DMS53 (cell line): ENCODE measurements at places on chromosomes 16 and 17.

- no peak for DNase-seq
Observed at GRCh38 chr17:69448431-69449102, 34.1 kb downstream of the MAP2K6 start.

- DNase-seq: no peak
Observed at GRCh38 chr17:79664930-79665737, 54.3 kb upstream of the RBFOX3 start.

- no peak for DNase-seq
Observed at GRCh38 chr17:7250695-7251627, 573 bp downstream of the CTDNEP1 start.

DNA sequence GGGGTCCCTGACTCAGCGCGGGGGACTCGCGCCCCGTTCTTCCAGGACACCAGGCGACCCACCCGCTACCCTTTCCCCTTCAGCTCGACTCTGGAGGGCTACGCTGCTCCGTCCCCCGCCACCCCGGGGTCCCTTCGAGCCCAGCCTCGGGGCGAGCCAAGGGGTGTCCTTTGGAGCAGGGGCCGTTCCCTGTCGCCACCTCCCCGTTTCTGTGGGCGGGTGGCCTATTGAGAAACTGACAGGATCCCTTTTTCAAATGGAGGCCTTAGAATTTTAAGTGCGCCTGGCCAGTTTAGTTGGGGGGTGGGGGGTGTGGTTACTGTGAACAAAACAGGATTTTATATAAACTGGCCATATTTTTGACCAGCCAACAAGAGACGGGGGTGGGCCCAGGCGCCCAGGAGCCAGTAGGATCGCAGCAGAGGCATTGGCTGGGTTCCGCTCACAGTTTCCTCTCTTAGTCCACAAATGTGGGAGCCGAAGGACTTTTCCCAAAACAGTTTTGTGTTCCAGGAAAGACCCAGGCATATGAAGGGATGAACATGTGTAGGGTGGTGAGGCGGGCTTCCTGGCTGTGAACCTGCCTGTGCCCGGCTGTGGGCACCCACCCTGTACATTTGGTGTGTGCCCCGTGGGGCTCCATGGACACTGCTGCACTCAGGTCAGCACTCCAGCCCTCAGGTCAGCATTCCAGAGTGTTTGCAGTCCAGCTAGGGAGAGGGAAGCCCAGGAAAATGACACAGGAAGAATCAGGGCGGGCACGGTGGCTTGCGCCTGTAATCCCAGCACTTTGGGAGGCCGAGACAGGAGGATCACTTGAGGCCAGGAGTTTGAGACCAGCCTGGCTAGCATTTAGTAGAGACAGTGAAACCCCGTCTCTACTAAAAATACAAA is 722 bp upstream of the TIMP2 start:
- DNase-seq: peak; percentile 50

GRCh38 chr16:17984810-17985209 is 351.7 kb downstream of the NPIPA8 start:
- no peak for DNase-seq

DNA sequence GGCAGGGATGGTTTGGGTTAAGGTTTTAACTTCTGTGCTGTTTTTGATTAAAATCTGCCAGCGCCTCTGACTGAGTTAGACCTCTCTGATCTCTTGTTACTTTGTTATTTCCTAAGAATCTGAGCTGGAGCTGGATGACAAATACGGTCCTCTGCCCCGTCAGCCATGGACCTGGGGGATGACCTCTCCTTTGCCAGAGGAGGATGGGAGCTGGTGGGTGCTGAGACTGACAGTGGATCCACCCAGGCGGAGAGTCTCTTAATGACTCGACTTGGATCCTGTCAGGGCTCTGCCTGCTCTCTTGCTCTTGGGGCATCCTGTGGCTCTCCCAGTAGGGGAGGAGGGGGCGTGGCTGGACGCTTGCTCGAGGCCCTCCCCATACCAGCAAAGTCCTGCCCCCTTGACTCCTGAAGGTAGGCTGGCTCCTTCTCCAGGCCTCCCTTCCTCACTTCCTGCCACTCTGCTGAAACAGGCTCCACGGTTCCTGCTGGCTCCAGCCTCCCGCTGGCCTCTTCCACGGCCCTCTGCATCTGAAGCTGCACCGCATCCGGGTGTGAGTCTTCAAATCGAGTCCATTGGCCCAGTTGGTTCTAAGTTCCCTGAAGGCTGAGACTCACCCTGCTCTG is 24.8 kb upstream of the MAP3K14 start:
- DNase-seq: peak; percentile 98

DNA sequence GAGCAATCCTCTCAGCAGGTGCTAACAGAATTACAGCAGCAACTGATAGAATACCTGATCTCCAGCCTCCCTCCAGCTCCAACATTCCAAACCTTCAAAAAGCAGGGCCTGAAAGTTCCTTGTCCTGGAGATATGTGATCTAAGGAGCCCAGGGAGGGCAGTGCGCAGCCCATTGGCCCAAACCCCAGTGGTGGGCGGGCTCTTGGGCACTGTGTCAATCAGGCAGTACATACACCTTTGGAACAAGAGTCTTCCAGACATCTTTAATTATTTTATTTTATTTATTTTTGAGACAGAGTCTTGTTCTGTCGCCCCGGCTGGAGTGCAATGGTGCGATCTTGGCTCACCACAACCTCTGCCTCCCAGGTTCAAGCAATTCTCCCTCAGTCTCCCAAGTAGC is 24.2 kb downstream of the SLC12A3 start:
- DNase-seq: no peak

GRCh38 chr16:88810166-88810911 is 1.4 kb downstream of the APRT start:
- peak; percentile 57 for DNase-seq

DNA sequence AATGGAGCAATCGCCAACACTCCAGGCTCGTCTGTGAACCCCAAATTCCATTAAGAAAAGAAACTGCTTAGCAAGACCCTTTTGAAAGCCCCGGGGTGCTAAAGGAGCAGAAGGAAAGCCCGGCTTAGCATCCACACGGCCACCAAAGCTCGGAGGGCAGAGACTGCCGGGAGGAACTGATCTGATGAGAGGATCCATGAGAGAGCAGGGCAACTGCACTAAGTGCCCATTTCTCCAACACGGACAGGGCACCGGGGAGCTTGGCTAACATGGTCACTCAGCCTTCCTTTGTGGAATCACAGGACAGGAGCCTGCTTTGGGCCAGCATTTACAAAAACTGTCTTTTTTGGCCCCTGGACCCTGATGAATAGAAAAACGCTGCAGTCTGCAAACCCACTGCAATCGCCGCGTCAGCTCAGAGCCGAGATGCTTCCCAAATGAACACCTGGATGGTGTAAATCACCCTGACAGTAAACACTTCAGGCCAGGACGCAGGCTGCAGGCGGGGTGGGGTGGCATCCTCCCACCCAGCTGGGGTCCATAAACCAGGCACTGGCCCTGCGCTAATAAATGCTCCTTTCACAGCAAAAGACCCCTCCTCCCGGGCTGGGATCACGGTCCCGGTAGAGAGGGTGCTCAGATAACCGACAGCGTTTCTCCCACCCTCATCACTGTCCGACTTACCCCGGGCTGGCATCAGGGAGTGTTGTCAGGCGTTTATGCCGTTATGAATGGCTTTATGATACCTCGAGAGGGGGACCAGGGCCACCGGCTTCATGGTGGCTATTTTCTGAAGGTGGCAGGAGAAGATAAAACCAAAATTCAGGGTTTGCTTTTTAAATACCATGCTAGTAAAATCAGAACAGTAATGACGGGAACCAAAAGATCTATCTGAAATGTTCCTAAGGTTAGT is 299.5 kb downstream of the IRF8 start:
- no peak for DNase-seq

DNA sequence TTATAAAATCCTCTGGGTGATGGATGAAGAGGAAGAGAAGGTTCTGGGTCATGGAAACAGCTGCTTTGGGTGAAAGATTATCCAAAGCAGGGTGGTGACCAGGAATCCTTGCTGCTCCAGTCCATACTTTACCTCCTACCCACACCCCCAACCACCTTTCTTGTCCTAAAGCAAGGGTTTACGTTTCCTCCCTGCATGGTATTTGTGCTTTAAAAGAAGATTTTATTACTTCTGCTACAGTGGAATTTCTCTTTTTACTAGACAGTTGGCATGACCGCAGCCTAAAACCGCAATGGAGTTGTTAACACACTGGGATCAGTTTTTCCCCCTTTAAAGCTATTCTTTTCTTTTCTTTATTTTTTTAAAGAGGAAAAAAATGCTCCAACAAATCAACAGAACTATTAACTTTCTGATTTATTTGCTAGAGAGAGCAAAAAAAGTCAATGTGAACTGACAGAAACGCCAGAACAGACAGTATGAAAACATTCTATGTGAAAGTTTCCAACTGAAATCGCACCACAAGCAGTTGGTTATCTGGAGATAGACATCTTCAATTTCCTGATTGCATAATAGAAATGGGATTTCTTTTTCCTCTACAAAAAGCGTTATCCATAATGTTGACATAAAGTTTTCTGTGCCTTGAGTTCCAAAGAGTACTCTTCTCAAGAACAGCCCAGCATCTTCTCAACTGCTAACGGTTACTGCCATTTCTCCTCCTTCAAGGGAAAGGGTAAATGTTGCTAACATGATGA is 236.0 kb downstream of the IRX3 start:
- no peak for DNase-seq

GRCh38 chr17:63740464-63741142 is 996 bp downstream of the STRADA start:
- DNase-seq: peak; percentile 33

- peak; percentile 81 for DNase-seq
Observed at GRCh38 chr17:1574697-1575471, 12.3 kb upstream of the PITPNA start.

DNA sequence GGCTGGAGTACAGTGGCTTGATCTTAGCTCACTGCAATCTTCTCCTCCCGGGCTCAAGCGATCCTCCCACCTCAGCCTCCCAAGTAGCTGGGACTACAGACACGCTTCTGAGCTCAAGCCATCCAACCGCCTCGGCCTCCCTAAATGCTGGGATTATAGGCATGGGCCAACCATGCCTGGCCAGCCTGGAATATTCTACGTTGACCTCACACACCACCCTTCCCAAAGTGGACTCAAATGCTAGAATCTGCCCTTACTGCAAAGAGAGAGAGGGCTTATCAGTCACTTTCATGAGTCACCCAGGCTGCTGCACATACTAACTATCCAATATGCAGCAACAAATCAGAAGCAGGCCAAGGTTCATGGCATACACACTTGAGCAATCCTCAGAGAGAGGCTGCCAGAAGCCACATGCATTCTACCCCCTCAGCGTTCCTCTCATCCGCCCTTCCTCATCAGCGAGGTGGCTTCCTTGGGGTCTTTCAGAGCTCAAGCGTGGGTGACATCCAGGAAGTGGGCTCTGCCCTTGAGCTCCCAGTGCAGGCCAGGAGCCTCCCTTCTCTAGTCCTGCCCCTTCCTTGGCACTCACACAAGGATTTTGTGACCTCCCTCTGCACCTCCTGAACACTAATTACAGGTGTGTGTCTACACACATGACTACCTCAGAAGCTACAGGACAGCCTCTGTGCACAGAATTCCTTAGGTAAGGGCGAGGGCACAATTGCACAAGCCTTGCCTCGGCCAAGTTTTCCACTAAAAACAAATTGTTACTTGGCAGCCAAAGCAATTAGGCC is 24.8 kb upstream of the SIAH1 start:
- peak; percentile 49 for DNase-seq

GRCh38 chr16:69451166-69451565 is 26.7 kb downstream of the CYB5B start:
- DNase-seq: no peak

GRCh38 chr17:51676691-51677487 is 416.5 kb downstream of the UTP18 start:
- no peak for DNase-seq

- no peak for DNase-seq
Observed at GRCh38 chr17:66371561-66371960, 69.1 kb downstream of the PRKCA start.

DNA sequence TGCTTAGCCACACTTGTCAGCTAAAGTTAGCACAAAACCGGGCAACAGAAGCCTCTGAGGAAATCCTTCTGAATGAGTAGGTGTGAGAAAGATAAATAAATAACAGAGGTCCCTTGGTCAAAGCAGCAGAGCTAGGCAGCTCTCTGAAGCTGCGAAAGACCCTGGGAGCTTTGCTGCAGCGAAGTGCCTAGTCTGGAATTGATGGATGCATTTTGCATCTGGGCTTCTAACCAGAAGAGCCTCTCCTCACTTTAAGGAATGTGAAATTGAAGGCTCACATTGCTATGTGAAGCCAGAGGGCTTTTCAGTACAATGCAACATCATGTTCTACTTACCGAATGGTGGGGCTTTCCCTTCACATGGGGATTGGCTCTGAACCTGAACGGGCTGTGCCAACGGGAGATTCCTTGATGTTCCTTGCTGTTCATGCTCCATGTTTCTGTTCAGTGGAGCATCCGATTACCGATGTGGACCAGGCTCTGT is 274.6 kb downstream of the HS3ST3B1 start:
- no peak for DNase-seq

GRCh38 chr16:21226749-21227148 is 6.8 kb upstream of the ANKS4B start:
- no peak for DNase-seq

DNA sequence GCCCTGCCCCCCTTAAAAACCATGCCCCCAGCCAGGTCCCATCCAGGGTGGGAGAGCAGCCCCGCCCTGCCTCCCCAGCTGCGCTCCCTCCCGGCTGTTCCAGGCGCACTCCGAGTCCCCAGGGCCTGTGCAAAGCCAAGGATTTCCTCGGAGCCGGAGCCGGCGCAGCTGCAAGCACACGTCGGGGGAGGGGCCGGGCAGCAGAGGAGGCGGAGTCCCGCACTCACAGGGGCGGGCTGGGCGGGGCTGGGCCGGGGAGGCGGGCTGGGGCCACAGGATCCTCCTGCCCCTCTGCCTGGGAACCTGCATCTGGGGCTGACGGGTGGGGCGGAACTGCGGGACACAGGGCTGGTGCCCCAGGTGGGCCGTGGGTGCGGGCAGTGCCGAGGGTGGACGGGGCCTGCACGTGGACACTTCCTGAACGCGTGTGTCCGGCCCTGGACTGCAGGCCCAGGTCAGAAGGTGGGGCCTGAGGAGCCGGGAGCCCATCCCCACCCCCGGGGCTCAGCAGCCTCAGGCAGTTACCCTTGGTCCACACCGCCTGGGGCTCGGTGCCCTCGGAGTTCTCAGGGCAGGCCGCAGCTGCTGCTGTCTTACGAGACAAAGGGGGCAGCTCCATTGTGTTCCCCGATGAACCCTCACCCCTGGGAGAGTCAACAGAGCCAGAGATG is 24.0 kb upstream of the SSTR5 start:
- DNase-seq: peak; percentile 18

- no peak for DNase-seq
Observed at GRCh38 chr16:86862595-86863280, 284.4 kb downstream of the FOXL1 start.

DNA sequence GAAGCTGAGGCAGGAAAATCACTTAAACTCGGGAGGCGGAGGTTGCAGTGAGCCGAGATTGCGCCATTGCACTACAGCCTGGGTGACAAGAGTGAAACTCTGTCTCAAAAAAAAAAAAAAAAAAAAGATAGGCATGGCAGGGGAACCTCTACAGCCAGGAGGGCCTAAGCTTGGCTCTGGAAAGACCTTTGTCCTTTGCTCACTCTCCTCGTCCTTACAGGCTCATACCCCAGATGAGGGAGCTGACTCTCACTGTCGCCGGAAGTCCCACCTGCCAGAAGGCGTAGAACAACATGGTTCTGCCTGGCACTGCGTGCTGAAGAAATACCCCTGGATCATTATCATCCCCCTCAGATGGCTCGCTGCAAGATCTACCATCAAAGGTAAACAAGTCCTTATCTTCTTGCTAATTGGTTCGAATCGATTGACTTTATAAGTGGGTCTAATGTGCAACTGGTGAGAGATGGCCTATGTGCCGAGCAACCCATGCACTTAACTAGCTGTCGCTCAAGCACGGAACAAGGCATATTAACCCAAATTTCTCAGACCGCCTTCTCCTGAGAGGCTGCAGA is 29.7 kb downstream of the RTN4RL1 start:
- DNase-seq: no peak
